Activated CD4-positive, alpha-beta T cell treated with anti-CD3 and anti-CD28 coated beads, Interleukin-2, amount 50 U/mL, for 48 hours (primary cell): ENCODE measurements at places on chromosomes 2 and 18.

DNA sequence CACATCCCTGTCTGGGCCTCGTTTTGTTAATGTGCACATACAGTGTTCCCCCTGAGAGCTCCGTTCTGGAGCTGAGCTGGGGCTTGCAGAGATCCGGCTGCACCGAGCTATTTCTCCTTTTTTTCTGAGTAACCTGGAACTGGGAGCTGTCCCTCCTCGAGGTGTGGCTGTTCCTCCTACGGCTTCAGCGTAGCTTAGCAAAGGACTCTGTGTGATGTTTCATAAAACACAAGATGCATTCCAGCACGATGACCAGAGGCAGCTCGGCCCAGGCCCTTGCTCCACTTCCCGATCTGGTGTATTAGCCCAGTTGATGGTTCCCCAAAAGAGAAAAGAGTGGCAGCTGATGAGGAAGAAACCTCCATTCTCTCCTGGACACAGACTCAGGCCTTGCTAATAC is 103.0 kb downstream of the FAM210A start:
- DNase-seq = no peak

GRCh38 chr2:15325296-15325695 is 235.8 kb downstream of the NBAS start:
- DNase-seq = no peak

DNA sequence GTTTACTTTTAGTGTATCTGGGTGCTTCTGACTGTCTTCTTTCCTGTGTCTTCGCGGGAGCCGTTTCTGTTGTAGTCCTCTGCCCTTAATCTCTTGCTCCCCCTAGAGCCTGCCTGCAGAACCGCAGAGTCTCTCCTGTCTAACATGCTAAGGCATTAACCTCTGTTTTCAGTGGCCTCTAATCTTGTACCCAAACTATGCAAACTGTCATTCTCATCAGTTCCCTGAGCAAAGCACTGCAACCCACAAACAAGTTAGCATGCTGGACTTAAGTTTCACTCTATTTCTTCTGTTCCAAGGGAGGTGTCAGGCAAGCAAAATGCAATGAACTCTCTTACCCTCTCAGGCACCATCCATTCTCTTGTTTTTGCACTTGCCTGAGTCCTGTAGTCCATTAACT is 138.4 kb downstream of the OTX1 start:
- no peak for DNase-seq

DNA sequence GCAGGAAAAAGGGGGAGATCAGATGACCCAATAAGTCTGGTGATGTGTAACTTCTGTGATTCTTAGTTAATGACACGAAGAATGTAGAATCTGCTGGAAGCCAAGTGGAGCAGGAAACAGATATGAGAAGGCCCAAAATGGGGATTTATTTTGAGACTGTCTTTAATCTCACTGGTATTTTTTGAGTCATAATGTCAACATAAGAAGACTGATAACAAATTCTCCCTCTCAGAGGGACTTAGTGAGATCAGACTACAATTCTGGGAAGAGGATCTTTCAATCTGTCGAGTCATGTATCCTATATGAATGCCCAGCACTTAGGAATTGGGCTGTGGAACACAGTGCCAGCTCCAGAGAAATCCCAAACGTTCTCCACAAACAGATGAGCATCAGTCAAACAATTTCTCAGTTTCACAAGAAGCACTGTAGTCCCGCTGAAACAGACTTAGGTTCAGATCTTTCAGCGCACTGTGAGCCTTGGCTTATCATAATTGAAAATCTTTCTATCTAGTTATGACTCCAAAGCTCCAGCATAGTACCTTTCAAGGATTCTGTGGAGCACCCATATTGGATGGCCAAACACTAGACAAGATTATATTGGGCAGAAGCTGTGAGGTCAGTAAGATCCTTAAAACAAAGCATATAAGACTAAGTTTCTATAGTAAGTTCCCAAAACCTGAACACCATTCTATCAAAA is 738.2 kb downstream of the LRP1B start:
- no peak for DNase-seq

DNA sequence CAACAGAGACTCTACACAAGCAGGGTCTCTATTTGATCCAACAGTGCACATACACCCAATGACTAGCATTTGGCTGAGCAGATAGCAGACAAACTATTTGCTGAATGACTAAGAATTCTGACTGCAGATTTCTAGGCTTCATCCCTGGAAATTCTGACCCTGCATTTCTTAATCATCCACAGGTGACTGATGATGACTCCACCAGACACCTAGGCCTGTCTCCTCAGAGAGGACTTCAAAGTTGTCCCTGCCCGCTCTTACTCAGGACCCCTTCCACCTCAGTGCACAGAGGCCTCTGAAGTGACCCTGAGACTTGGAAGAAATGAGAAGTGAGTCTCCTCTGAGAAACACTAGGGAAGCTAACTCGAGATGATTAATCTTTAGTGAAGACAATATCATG is 51.3 kb downstream of the SEPTIN10 start:
- DNase-seq = no peak

DNA sequence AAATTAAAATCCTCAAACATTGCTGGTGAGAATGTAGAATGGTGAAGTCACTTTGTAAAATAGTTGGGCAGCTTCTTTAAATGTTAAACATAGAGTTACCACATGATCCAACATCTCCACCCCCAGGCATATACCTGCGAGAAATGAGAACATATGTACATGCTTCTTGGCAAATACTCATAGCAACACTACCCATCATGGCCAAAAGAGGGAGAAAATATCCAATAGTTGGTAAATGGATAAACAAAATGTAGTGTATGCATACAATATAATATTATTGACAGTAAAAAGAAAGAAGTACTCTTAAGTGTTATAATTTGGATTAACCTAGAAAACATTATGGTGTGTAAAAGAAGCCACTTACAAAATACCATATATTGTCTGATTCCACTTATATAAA is 185.9 kb downstream of the CDH7 start:
- no peak for DNase-seq
